Airway epithelial cell (primary cell): ENCODE measurements at places on chromosomes 2 and 18. TPM values are rescaled to one million over a fixed set of nuclear protein-coding genes. Genes with fewer than 3 reads are reported as not detected.

GPR75 gene
- total RNA-seq: 0.05 and 0.78 TPM in 2 replicates

OR6B2 gene
- total RNA-seq: not detected in 2 replicates

SALL3 gene
- not detected in 2 replicates for total RNA-seq

ARHGEF4 gene
- 54.2 and 78.5 TPM in 2 replicates for total RNA-seq

SH2D6 gene
- not detected in 2 replicates for total RNA-seq

TET3 gene
- 8.2 and 10.8 TPM in 2 replicates for total RNA-seq

CHPF gene
- 168 and 186 TPM in 2 replicates for total RNA-seq

ATP8B1 gene
- total RNA-seq: 16.1 and 23.5 TPM in 2 replicates

CLEC4F gene
- not detected in 2 replicates for total RNA-seq

UGT1A8 gene
- total RNA-seq: 0.37 and 0.56 TPM in 2 replicates

GAL3ST2 gene
- not detected in 2 replicates for total RNA-seq

NEUROD1 gene
- not detected in 2 replicates for total RNA-seq

STK17B gene
- 15.9 and 21.7 TPM in 2 replicates for total RNA-seq

SP140 gene
- total RNA-seq: not detected in 2 replicates

TEKT4 gene
- not detected in 2 replicates for total RNA-seq

NDUFAF7 gene
- total RNA-seq: 8.5 and 9.7 TPM in 2 replicates

OTX1 gene
- total RNA-seq: 4.2 and 4.7 TPM in 2 replicates

NTSR2 gene
- total RNA-seq: not detected in 2 replicates

MOCOS gene
- 1.2 and 2.9 TPM in 2 replicates for total RNA-seq

KIF3C gene
- 11.6 and 15.1 TPM in 2 replicates for total RNA-seq

LIPG gene
- total RNA-seq: 37.8 and 40.8 TPM in 2 replicates

TUBB6 gene
- 493 and 746 TPM in 2 replicates for total RNA-seq

GULP1 gene
- total RNA-seq: 3.0 and 5.4 TPM in 2 replicates

SKA1 gene
- total RNA-seq: 6.5 and 12.6 TPM in 2 replicates

POTEC gene
- total RNA-seq: not detected in 2 replicates

TGFA gene
- 97.0 and 110 TPM in 2 replicates for total RNA-seq

SCN2A gene
- total RNA-seq: 0.07 TPM in 1 of 2 replicates, not detected in the other

SNED1 gene
- 0.05 and 0.14 TPM in 2 replicates for total RNA-seq

LIMS2 gene
- not detected in 2 replicates for total RNA-seq

C2orf81 gene
- total RNA-seq: 0.92 and 1.1 TPM in 2 replicates
